Stimulated activated CD4-positive, alpha-beta T cell treated with anti-CD3 and anti-CD28 coated beads, TNF-alpha, amount 100 ng/mL, for 24 hours (primary cell): ENCODE measurements at places on chromosomes 7 and 10.

DNA sequence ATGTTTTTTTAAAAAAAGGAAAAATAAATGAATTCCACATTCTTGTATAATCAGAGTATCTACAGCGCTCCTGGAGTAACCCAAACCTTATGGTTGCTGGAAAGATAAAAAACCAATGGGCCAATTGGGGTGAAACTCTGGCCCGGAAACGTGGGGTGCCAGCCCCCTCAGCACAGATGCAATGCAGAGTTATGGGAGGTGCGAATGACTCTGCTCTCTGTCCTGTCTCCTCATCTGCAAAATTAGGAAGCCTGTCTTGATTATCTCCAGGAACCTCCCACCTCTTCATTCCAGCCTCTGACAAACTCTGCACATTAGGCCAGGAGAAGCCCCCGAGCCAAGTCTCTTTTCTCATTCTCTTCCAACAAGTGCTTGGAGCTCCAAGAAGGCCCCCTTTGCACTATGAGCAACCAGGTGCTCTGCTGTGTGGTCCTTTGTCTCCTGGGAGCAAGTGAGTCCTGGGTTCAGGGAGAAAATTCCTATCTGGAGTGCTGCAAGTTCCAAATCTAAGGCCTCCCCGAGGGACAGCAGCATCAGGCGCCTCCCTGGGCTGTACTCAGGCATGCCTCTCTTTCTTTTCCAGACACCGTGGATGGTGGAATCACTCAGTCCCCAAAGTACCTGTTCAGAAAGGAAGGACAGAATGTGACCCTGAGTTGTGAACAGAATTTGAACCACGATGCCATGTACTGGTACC lies 130.5 kb upstream of the PRSS1 start:
- no peak for DNase-seq

DNA sequence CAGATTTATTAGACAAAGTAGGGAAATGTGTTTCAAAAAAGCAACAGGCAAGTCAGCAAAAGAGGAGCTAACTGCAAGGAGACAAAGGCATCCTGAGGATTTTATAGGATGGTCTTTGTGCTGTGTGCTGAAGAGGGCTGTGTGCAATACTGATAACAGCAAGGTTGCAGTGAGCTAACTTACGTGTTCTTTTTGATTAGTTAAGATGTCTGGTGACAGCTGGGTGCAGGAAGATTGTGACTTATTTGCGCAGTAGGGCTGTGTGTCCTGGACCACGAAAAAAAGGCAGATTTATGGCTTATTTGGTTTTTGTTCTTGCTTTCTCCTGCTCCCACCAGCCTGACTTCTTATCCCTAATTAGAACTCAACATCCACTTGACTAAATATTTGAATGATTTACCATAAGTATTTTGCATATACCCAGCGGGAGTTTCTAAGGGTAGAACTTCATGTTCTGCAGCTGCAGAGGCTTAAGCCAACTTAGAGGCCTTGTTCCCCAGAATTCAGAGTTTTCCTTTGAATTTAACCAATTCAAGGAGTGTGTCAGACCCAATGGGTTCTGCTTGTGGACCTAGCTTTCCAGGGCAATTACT lies 119.0 kb downstream of the ANKRD26 start:
- no peak for DNase-seq

DNA sequence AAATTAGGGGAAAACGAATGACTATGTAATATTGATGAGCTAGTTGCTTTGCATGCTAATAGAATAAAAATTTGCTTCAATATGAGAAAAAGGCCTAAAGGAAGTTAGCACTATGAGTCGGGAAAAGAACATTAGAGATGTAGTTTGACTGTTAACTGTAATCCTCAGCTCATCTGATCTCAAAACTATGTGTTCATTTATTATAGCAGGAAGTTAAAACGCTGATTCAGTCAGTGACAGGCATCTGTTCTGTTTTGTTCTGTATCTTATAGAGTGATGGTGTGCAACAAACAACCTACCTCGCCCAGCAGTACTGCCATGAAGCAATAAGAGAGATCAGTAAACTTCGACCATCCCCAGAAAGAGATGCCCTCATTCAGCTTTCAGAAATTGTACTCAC lies 48.6 kb downstream of the PDSS1 start:
- DNase-seq = no peak

DNA sequence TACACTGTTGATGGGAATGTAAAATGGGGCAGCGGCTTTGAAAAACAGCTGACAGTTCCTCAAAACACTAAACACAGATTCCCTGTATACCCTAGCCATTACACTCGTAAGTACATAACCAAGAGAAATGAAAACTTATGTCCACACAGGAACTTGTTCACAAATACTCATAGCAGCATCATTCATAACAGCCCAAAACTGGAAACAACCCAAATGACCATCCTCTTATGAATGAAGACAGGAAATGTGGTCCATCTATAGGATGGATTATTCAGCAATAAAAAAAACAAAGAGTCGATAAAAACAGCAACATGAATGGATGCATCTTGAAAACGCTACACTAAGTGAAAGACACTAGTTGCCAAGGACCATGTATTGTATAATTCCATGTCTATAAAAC lies 23.7 kb downstream of the NMT2 start:
- DNase-seq = no peak

GRCh38 chr7:79520543-79520942 lies 67.1 kb upstream of the MAGI2 start:
- DNase-seq = no peak

- no peak for DNase-seq
These were observed 405.0 kb upstream of the GALNT17 start for GRCh38 chr7:70726951-70727378.

- no peak for DNase-seq
These were observed 62.8 kb upstream of the CUX1 start for GRCh38 chr7:101754424-101755159.

DNA sequence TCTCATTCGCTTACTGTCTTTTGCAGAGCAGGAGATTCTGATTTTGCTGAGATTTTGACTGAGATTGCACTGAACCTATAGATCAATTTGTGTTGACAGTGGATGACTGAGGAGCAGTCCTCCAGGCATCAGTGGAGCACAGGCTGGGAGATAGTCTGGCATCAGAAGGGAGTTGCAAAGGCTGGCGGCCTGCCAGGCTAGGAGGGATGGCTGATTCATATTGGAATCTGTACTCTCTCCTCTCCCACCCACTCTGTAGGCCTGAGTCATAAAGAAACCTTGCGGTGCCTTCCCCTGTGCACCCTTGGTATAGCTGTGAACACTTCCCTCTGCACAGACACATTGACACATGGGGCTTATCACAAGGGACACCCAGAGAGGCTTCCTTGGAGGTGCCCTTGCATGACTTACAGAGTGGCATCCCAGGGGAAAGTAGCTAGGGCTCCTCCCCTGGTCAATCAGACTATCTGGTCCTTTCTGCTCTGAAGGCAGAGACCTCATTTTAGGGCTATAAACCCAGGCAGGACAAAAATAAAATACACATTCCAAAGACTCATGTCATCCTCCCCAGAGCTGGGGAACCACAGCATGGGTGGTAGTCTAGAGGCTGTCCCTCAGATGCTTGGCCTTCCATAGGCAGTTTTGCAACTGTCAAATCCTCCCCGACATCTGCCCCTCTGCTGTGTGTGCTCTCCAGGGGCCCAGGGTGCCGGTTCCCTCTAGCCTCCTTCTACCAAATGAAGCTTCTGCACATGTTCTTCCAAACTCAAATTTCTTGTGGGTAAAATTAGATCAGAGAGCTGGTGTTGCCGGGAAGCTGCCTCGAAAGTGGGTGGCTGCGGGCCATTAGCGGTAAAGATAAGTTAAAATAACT lies 37.4 kb upstream of the EEPD1 start:
- DNase-seq = peak; percentile 79

- DNase-seq = no peak
These were observed 68.6 kb downstream of the MMRN2 start for GRCh38 chr10:86888585-86889381.

DNA sequence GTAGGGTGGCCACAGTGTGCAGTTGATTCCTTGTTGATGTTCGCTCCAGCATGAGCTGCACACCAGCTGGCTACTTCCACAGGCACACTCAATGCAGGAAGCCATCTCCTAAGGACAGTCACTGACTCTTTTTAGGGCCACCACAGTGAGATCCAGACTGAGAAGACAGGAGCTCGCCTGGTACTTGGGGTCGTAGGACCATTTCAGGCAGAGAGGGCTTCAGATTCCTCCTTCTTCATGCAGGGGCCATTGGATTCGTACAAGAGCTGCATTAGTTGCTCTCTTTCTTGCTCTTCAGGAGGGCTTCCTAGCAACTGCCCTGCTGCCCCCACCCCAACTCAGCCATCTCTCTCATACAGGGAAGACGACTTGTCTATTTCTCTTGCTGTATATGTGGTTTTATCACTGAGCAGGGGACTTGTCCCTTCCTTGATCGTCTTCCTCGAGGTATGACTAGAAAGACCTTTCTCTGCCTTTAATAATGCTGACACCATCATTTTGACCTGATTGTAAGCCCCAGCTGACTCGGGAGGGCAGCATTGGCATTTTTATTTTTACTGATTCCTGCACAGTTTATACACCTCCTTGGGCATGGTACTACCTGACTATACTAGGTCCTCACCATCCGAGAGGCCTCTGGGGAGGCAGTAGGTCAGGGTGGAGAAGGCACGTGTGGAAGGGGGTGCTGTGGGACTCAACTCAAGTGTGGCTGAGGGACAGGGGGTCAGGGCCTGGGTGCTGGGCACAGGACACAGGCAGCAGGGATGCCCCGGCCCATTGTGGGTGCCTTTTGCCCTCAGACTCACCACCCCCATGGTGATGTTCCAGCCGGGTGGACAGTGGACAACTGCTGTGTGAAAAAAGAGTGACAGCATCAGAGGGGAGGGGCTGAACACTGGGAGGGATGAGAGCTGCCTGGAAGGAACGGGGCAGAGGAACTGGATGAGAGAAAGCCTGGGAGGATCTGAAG lies 136.7 kb upstream of the ZNF746 start:
- no peak for DNase-seq

DNA sequence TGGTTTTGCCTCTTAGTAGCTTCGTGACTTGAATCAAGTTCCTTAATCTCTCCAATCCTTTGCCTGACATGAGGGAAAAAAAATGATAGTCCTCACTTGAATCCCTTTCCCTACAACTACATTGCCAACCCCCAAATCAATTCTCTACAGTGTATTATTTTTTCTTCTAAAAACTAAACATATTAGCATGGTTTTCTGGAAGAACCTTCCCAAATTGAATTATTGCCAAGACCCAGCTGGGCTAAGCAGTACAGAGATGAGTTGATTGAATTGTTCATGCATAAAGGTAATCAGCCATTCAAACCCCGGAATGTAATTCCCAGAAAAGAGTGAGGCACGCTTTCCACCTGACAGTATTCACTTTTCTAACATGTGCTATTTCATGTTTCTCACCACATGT lies 155.6 kb upstream of the AGR3 start:
- DNase-seq = no peak

- no peak for DNase-seq
These were observed 27.6 kb upstream of the C10orf71 start for GRCh38 chr10:49271346-49271745.

DNA sequence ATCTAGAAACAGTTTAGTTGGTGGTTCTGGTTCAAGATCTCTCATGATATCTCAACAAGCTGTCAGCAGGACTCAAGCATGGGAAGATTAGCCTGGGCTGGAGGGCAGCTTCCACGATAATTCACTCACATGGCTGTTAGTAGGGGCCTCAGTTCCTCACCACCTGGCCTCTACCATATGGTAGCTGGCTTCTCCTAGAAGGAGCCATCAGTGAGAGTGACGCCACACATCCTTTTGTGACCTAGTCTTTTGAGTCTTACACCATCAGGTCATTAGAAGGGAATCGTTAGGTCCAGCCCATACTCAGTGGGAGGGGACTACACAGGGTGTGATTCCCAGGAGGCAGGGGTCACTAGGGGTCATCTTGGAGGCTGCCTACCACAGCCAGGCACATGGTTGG lies 239.3 kb upstream of the PLPP4 start:
- DNase-seq = no peak

DNA sequence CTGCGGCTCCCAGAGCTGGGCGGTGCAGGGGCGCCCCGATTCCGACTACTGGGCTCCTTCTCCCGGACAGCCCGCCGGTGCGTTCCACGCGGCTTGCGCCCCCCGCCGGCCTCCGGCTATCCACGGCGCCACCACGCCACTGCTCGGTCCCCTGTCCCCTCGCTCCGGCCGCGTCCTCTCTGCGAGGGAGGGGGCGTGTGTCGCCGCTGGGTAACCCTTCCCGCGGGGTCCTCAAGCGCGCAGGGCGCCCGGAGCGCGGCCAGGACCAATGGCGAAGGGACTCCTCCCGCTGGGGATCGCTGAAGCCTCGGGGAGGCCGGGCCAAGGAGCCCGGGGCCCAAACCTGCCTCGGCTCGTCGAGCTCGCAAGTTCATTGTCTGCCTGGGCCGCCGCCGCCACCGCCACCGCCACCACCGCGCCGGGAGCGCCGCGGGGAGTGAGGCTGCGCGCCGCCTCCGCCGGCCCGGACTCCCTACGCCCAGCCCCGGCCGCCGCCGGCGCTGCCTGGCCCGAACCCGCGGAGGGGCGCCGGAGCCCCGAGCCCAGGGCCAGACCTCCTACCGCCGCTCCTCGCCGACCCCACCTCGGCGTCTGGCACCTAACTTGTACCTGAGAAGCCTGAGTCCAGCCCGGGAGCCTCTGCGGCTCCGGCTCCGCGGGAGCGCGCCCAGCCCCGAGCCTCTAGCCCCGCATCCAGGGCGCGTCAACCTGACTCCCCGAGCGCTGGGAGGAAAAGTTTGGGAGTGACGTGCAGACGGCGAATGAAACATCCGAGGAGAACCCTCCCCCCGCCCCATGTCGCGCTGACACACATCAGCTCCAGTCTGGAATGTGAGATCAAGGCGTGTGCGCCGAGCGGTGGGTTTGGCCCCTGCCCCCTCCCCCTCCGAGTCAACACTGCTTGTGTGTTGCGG lies at the start of gene CHST15:
Gene CHST15 (minus strand): TSS at position 739 of the 914 bp plus-strand sequence. CDS start 47,386 bp downstream, outside the sequence.
- DNase-seq = no peak

DNA sequence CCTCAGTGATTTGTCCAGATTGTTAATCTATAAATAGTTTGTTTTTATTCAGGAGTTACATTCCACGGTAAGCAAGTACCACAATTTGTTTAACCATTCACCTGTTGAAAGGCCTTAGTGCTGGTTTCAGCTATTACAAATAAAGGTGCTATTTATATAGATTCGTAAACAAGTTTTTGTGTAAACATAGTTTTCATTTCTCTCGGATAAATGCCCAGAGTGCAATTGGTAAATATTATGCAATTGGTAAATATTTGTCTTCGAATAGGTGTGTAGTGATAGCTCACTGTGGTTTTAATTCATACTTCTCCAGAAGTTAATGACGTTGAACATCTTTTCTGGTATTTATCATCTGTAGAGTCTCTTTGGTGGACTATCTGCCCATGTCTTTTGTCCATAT lies 76.4 kb upstream of the RSU1 start:
- DNase-seq = no peak

- no peak for DNase-seq
These were observed 78.2 kb downstream of the FGFR2 start for GRCh38 chr10:121519901-121520493.

- no peak for DNase-seq
These were observed 16.7 kb upstream of the CNNM1 start for GRCh38 chr10:99312501-99312900.
